ENCODE measurements at places on chromosomes 7 and 10. TPM values are rescaled to one million over a fixed set of nuclear protein-coding genes. Genes with fewer than 3 reads are reported as not detected.

Gene OR13A1
- total RNA-seq: 0.08 TPM

Gene MUC12
- not detected for total RNA-seq

Gene ST8SIA6
- 0.88 TPM for total RNA-seq

Gene CPSF4
- 22.5 TPM for total RNA-seq

Gene NKX2-3
- not detected for total RNA-seq

Gene ANTXRL
- not detected for total RNA-seq

Gene CLCN1
- 0.13 TPM for total RNA-seq

Gene MMP21
- not detected for total RNA-seq

Gene COMMD3
- total RNA-seq: 36.3 TPM

Data from epithelial cell of alveolus of lung (primary cell).